ENCODE measurements at places on chromosomes 13 and 19.

- DNase-seq, result no peak
These were observed 20.9 kb upstream of the CALM3 start for GRCh38 chr19:46580247-46580646.

- DNase-seq, result no peak
These were observed 1558.5 kb downstream of the EFNB2 start for GRCh38 chr13:104976986-104977385.

GRCh38 chr13:32041429-32041828 lies 9.9 kb downstream of the FRY start:
- DNase-seq, result no peak

DNA sequence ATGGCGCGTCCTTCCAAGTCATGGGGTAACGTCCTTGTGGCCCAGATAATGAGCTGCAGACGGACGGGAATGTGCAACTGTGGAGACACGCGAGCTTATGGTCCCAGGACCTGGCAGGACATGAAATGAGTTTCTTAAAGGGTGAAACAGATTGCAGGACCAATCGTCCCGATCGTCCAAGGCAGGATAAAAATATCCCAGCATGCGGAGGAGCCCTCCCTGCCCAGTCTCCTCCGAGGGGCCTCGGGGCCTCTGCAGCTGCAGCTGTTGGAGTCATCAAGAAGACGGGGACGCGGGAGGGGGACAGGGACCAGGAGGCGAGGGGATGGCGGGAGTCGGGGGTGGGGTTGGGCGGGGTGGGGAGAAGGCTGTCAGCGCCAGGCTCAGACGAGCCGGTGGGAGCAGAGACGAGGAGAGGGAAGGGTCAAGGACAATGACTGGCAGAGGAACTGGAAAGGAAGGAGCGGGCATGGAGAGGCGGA lies 14.4 kb upstream of the GARIN5A start:
- no peak for DNase-seq

DNA sequence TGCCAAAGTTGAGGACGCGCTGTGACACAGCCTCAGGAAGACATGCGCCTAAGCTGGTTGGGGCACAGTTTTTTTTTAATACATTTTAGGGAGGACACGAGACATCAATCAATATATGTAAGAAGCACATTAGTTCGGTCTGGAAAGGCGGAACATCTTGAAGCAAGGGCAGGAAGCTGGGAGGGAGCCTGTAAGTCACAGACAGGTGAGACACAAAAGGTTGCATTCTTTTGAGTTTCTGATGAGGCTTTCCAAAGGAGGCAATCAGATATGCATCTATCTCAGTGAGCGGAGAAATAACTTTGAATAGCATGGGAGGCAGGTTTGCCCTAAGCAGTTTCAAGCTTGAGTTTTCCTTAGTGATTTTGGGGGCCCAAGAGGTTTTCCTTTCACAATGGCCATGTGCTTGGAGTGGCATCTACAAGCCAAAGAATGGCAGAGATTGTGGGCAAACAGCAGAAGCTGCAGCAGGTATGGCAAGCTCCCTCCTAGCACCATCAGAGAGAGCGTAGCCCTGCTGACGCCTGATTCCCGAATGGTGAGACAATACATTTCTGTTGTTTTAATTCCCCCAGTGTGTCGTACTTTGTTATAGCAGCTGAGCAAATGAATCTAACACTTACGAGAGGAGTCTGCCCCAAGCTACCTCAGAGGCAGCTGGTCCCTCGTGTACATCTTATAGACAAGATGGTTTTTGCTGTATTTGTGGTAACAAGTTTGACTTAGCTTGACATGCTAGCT lies 99.5 kb upstream of the TMTC4 start:
- DNase-seq, result no peak

DNA sequence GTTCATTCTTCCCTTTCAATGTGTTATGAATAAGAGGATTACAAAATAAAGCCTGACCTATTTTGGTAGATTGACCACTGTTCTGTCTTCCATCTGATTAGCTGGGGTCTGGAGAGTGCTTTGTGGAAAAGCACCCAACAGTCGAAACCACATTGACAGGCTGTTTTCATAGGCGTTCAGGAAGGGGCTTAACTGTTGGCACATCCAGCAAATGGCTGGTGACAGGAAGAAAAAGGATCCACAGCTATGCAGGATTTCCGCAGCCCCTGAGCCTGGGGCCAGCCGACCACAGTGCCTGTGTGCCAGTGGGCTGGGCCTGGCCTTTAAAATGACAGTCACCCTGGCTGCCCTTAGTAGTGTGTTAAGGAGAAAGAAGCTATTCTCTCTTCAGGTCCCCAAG lies 113.3 kb downstream of the SIPA1L3 start:
- no peak for DNase-seq

DNA sequence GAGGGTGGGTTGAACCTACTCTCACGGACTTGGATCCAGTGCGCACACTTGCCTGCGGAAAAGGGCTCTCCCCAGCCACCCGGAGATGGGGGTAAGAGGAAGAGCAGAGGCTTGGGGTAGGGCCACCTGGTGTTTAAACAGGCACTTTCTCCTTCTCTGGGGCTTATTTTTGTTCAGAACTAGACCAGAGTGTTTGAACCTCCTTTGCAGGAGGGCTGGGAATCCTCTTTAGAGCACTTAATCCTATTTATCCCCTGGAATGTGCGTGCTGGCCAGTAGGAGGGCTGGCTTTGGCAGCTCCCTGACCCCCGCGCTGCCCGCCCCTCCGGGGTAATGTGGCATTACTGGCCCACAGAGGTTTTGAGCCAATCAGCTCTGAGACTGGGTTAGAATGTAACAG lies 2.0 kb downstream of the RGS9BP start:
- no peak for DNase-seq

- DNase-seq, result no peak
These were observed 221.8 kb upstream of the UBL3 start for GRCh38 chr13:30071969-30072817.
